Stimulated activated CD4-positive, alpha-beta T cell treated with anti-CD3 and anti-CD28 coated beads, Interleukin-2, amount 100 ng/mL, for 24 hours (primary cell): ENCODE measurements at places on chromosomes 7 and 10.

GRCh38 chr10:52353960-52354394 lies 39.9 kb downstream of the DKK1 start:
- no peak for DNase-seq

DNA sequence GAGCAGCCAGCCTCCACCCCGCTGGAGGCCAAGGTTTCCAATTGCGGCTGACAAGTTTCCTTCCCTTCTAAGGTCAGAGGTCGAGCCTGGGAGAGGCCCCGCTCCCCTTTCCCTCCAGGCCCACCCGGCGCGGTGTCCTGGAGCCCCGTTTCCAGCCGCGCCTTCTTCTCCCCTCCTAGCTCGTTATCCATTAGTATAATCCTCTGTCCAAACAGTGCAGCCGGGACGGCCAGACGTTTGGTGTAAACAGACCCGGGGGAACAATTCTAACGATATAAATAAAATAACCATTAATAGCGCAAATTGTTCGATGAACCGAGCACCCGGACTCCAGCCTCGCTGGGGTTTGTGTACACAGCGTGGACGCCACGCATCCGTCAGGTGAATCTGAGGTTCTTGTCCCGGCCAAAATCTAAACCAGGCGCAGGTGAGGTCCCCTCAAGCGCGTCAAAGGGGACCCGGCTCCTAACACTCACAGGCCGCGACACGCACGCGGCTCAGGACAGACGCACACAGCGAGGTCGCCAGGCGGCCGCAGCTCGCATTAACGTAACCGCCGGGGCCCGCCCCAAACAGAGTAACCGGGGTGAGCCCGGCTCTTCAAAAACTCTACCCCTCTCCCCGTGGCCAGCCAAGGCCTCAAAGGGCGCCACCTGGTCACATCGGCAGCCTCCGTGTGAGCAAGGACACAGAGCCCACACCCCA lies 10.8 kb upstream of the NKX2-3 start:
- no peak for DNase-seq

DNA sequence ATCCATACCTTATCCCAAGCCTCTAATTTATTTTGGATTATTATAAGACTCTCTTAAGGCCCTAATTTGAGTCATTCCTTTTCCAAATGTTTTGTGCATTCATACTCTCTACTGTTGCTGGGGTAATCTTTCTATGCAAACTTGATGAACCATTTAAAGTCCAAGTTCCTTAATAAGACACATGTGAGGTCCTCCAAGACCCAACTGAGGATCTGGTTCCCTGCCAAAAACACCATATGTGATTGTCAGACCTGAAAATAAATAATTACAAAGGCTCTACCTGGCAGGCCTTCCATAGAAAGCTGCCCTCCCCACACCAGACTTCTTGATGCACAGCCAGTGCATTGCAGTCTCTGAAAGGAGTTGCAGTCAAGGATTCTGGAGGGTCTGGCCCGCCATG lies 257.9 kb upstream of the AKR1E2 start:
- DNase-seq, result no peak

DNA sequence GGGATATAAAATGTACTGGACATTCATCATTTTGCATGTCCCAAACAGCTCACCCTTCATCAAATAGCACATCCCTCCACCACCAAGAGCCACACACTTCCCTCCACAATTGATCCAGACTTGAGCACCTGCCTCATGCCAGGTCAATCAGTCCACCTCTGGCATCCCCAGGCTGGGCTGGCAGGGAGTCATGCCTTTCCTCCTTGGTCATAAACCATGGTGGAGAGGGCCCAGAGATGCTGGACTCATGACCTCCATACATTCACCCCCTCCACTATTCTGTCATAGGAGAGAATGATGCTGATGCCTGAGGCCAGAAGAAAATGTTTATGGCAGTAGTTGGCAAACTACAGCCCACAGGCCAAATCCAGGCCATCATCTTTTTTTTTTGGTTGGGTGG lies 16.1 kb upstream of the GDF10 start:
- no peak for DNase-seq

GRCh38 chr10:122050811-122051210 lies 61.8 kb downstream of the TACC2 start:
- no peak for DNase-seq
